ENCODE measurements at places on chromosomes 12 and 14. TPM values are rescaled to one million over a fixed set of nuclear protein-coding genes. Genes with fewer than 3 reads are reported as not detected.

TESPA1 gene
- total RNA-seq: not detected

NRL gene
- 0.74 TPM for total RNA-seq

KCNMB4 gene
- total RNA-seq: 0.35 TPM

ZBTB42 gene
- total RNA-seq: 3.0 TPM

GOLGA3 gene
- 24.1 TPM for total RNA-seq

SLC38A4 gene
- total RNA-seq: 0.12 TPM

CCDC196 gene
- total RNA-seq: not detected

TBX5 gene
- not detected for total RNA-seq

PAWR gene
- 51.5 TPM for total RNA-seq

ANKS1B gene
- total RNA-seq: 0.57 TPM

RNU7-1 gene
- not detected for total RNA-seq

CLEC2B gene
- total RNA-seq: 1.3 TPM

NKX2-1 gene
- total RNA-seq: 0.07 TPM

PDZRN4 gene
- not detected for total RNA-seq

KRT75 gene
- total RNA-seq: 0.11 TPM

SPIC gene
- total RNA-seq: not detected

POTEG gene
- total RNA-seq: not detected

NPFF gene
- 0.19 TPM for total RNA-seq

Measured in A549 treated with AZD2906 at 1 μM for 4 hours (cell line).